ENCODE measurements at places on chromosomes 13 and 19. TPM values are rescaled to one million over a fixed set of nuclear protein-coding genes. Genes with fewer than 3 reads are reported as not detected.

DNA sequence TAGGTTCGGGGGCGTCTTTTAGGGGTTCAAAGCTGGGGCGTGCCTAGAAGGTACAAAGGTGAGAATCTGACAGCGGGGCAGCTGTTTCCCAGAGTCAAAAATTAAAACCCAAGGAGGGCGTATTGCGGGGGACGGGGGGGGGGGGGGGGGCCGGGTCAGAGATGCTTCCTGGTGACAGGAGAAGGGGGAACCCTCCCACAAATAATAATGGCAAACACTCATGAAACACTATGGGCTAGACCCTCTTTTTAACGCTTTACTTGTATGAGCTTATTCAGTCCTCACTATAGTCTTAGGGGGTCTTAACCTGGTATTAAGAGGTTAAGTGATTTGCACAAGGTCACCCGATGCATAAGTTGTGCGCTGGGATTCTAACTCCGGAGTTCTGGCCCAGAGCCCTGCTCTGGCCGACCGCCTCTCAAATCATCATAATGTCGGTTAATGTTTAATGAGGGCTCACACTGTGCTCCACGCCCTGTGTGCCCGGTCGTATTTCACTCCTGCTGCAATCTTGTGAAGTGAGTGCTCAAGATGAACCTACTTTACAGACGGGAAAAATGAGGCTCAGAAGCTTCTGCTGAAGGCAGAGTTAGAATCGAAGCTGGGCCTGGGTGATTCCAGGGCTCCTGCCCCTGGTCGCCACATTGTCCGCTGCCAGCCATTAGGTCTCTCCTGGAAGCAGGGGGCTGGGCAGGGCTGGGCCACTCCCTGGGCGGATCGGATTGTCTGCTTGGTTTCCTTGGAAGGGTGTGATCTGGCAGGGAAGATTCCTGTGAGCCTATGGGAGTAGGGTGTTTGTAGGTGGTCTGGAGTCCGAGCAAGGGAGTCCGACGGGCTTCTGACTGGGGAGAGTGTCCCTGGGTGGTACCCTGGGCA, 964 bp downstream of the PAK4 start:
- peak; percentile 59 for DNase-seq

DNA sequence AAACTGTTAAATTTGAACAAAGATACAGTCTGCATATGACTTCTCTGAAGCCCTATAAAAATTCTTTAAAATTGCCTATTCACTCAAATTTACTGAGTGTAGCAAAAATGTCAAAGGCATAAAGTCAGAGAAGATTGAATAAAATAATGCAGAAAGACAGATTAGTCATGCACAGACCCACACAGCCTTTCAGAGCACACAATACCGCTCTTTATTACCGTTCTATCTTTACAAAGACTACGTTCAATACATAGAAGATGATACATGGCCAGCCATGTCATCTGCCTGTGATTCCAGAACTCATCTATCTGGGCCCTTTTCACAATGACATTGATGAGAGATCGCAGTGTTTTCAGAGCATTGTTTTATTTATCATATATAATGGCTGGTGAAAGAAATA, 107.2 kb downstream of the URI1 start:
- DNase-seq: no peak

SHD gene
- total RNA-seq: 2.9 TPM

CGB3 gene
- not detected for total RNA-seq

DNA sequence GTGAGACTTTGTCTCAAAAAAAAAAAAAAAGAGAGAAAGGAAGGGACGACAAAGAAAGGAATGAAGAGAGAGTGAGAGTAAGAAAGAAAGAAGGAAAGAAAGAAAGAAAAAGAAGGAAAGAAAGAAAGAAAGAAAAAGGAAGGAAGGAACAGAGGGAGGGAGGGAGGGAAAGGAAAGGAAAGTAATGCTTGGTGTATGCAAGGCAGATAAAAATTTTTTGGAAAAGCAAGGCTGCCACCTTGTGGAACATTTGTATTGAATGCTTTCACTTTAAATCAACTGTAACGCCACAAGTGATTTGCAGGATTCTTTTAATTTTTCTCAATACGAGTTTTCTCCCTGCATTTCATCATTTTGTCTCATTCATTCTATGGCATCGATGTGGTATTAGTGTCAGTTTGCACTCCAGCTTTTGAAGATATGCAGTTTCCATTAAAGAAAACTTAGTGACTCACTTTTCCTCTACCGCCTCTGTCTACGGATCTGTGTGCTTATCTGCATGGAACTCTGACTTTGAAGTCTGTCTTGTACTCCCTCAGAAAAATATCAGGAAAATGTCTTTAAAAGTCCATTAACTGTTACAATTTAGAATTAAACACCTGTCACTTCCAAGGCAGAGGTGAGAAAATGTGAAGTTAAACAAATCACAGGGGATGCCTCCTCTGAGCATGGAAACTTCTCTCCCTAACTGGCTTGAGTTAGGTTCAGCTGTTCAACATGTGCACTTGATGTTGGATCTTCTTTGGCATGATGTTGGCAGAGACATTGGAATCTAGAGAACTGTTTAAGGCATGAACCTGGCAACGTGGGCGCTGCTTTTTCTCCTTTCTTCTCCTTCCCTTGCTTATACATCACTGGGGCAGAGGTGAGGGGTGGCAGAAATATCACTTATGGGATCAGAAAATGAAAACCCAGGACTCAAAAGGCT, 20.0 kb upstream of the ZDHHC20 start:
- DNase-seq: peak; percentile 90

DNA sequence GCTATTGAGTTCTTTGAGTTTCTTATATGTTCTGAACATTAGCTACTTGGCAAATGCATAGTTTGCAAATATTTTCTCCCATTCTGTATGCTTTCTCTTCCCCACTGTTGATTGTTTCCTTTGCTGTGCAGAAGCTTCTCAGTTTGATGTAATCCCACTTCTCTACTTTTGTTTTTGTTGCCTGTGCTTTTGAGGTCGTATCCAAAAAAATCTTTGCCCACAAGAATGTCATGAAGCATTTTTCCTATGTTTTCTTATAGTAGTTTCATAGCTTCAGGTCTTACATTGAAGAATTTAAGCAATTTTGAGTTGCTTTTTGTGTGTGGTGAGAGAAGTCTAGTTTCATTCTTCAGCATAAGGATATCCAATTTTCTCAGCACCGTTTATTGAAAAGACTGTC, 536.7 kb upstream of the ARGLU1 start:
- no peak for DNase-seq

GRCh38 chr19:39299404-39299803, 3.2 kb downstream of the IFNL1 start:
- no peak for DNase-seq

DNA sequence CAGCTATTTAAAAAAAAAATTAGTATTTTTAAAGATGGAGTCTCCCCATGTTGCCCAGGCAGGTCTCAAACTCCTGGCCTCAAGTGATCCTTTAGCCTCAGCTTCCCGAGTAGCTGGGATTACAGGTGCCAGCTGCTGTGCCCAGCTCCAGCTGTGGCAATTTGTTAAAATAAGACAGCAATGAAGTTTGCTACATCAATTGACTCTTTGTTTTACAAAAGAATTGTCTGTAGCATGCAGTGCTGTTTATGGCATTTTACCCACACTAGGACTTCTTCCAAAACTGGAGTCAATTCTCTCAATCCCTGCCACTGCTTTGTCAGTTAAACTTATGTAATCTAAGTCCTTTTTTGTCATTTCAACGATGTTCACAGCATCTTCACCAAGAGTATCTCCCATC, 49.3 kb downstream of the NDFIP2 start:
- no peak for DNase-seq

CFAP97D2 gene
- total RNA-seq: 7.5 TPM

- no peak for DNase-seq
These were observed 87.9 kb upstream of the WASF3 start for GRCh38 chr13:26469602-26470001.

GRCh38 chr13:64248371-64249065, 2832.9 kb upstream of the PCDH20 start:
- peak; percentile 49 for DNase-seq

DNA sequence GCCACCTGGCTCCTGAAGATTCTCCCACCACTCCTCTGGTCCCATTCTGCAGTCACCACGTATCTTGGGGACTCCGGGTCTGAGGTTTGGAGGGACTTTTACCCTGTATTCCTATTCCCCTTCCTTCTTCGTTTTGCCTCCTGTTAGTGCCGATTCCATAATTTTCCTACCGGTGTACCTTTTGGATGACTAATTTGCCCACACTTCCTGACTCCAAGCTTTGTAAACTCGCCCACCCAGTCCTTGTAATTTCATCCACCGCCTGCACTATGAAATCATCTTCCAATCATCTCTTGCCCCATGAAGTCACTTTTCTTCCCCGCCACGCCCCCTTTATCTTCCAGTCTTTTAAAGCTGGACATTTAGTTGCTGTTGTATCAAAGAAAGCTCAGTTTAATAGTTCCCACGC, 572 bp downstream of the UCHL3 start:
- peak; percentile 69 for DNase-seq

GRCh38 chr13:101291206-101291605, 125.1 kb downstream of the NALCN start:
- DNase-seq: no peak

- no peak for DNase-seq
These were observed 8.6 kb upstream of the CDX2 start for GRCh38 chr13:27977476-27978300.

S1PR5 gene
- 7.5 TPM for total RNA-seq

DENND1C gene
- not detected for total RNA-seq

DNA sequence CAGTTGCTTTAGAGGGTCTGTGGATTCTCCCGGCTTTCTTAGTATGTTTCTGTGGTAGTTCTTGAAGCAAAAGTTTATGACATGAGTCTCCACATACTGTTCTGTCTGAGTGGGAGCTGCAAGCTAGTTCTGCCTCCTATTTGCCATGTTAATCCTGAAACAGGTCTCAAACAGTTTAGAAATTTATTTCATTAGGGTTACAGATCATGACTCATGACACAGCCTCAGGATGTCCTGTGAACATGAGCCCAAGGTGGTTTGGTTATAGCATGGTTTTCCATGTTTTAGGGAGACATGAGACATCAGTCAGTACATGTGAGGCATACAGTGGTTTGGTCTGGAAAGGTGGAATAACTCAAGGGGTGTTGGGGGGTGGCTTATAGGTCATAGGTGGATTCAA, 77.5 kb downstream of the FNDC3A start:
- no peak for DNase-seq

ZNF132 gene
- 24.8 TPM for total RNA-seq

DNA sequence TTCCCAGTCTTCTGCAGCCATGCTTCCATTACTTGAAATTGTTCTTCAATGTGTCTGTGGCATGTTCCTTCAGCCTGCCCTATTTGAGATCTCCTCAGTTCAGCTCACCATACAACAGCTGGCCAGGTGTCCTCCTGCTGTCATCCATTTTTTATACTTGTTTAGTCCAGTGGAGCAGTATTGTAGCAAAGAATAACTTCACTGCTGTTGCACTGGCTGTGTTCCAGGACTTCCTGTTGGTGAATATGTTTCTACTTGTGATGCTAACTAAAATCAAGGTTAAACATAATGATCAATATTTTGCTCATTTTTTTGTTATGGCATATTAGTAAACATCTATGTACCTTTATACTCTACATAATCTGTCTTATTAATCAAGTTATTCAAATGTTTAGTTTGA, 1394.1 kb downstream of the PCDH9 start:
- no peak for DNase-seq

GRCh38 chr19:50735869-50736268, 12.7 kb downstream of the CLEC11A start:
- no peak for DNase-seq

DNA sequence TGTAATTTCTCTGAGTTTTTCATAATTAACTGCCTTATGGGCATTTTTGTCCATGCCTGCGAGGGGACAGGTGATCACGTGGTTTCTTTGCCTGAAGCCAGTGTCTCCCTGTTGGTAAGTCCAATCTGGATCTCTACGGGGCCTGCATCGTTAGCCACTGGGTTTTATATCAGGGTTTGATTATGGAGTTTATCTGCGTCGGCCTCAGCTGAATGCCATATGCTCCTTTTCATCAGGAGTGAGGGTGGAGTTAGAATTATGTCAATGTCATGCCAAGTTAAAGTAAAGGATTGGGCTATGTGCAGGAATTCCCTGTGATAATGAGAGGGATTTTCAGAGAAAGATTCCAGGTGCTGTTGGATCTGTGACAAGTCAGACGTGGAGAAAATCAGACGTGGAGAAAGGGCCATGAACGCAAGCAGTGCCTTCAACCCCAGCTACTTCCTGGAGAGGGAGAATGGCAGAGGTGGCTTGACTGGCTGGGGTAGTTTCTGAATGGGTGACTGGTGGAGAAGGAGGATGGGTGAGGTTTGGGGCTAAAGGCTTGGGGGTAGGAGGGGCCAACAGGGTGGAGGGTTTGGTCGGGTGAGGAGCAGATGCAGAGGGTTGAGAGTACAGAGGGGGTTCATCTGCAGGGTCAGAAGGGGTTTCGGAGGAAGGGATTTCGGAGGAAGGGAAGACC, 24.3 kb downstream of the TMEM255B start:
- no peak for DNase-seq

WDR88 gene
- total RNA-seq: not detected

Data from umbilical cord (tissue), 2 donors.